ENCODE measurements at places on chromosomes 2 and 18.

GRCh38 chr2:173500953-173501352 lies 146.3 kb downstream of the CDCA7 start:
- DNase-seq, result no peak

DNA sequence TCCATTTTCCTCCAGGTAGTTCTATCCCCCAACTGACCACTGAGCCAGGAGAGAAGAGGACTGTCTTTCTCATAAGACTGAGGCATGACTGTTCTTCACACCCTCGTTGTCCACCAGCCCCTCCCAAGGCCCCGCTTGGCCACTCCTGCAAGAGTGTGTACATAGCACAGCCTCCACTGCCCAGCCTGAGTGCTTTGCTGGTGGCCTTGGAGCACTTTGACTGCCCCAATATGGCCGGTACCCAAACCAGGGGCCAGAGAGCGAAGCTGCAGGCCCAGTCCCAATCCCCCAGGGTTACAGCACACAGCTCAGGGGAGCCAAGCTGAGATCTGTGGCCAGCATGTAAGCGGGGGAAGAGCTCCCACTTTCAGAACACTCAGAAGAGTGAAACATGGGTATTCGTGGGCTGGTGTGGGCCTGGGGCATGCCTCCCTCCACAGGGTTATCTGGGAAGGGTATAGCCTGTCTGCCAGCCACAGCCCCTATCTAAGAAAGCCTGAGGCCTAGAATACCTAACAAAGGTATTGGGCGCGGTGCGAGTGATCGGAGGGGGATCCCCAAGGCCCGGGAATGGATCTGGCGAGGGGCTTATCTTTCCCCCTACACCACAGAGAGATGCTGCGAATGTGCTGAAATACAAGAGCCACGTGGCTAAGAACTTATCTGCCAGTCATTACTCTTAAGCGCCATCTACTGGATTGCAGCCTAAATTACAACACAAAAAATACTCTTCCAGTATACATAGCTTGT lies 163.8 kb downstream of the WDPCP start:
- DNase-seq, result peak; percentile 32

GRCh38 chr18:46702471-46702870 lies 45.5 kb upstream of the LOXHD1 start:
- DNase-seq, result no peak

GRCh38 chr2:99827296-99827999 lies 314.9 kb downstream of the AFF3 start:
- no peak for DNase-seq

DNA sequence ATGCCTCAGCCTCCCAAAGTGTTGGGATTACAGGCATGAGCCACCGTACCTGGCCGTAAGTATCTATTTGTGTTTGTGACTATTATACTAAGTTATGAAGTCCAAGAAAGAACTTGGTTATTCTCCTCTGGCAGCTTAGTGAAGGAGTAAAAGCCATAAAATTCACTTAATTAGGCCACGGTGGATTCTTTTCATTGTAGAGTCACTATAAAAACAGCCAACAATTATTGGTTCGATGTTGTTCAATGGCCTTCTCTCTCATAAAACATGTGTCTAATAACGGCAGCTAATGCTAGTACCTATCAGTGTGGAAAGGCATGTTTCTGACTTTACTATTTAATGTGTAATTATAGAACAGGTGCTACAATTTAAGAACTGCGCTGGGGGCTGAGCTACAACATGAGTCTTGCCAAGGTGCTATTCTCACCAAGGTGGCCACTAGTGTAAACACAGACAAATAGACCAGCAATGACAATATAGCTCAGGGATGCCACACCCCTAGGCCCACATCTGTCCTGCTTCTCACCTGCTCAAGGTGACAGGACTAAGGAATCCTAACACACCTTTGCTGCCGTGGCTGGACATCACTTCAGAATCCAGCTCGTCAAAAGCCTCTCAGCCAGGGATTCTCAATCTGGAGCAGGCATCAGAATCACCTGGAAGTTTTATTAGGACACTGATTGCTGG lies 17.2 kb downstream of the ATP8B1 start:
- DNase-seq, result no peak

- DNase-seq, result no peak
Measured at GRCh38 chr18:2606335-2606734, 35.0 kb downstream of the NDC80 start.

GRCh38 chr2:167114018-167114417 lies 225.7 kb downstream of the XIRP2 start:
- no peak for DNase-seq

- DNase-seq, result no peak
Measured at GRCh38 chr2:46305187-46305586, 8.0 kb downstream of the EPAS1 start.

DNA sequence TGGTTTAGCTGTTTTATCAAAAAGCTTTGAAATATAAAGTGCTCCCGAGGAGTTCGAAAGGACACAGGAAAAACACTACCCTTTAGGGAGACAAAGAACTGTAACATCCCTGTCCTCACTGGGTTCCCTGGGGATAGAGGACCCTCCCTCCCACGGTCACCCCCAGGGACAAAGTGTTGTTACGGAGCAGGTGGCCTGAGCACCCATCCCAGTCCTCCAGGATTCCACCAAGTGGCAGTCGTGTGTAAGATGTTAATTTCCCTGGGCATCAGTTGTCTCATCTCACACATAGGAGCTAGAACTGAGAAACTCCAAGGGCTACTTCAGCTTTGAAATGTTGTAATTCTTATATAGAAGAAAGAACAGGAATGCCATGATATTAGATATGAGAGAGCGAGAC lies 137.7 kb downstream of the ALK start:
- DNase-seq, result no peak

DNA sequence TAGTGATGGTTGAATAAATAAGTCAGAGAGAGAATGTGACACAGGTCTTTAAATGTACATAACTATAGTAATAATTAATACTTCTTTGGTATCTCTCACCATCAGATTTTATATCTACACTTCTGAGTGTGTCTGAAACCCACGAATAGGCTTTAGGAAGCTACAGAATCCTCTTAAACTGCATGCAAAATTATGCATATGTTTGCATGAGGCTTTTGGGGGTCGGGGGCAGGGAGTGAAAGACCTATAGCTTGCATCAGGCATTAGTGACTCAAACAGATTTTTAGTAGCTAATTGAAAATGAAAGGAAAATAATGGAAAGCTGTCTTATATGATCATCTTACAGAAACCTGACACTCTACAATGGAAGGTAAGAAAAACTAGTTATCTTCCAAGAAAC lies 14.9 kb downstream of the LRPPRC start:
- no peak for DNase-seq

DNA sequence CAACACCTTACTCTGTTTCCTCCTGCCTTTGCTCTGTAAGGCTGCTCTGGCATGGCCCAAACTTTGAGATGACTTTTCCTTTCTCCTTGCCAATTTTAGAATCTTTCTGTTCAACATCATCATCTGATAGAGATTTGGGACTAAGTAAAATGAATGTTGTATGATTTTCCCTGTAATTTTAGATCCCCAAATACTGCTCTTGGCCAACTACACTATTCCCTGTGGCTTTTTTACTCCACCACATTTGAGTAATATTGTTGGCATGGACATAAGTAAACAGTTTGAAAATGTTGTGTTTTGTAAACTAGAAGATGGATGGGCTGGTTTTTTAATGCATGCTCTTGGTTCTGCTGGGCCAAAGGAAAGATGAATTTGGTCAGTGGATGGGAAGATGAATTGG lies 12.1 kb downstream of the LTBP1 start:
- no peak for DNase-seq

GRCh38 chr2:26901326-26902183 lies 53.6 kb downstream of the DPYSL5 start:
- DNase-seq, result no peak

- DNase-seq, result peak; percentile 36
Measured at GRCh38 chr2:68487773-68488355, 20.5 kb downstream of the APLF start.

- no peak for DNase-seq
Measured at GRCh38 chr2:60391649-60392375, 161.6 kb downstream of the BCL11A start.

DNA sequence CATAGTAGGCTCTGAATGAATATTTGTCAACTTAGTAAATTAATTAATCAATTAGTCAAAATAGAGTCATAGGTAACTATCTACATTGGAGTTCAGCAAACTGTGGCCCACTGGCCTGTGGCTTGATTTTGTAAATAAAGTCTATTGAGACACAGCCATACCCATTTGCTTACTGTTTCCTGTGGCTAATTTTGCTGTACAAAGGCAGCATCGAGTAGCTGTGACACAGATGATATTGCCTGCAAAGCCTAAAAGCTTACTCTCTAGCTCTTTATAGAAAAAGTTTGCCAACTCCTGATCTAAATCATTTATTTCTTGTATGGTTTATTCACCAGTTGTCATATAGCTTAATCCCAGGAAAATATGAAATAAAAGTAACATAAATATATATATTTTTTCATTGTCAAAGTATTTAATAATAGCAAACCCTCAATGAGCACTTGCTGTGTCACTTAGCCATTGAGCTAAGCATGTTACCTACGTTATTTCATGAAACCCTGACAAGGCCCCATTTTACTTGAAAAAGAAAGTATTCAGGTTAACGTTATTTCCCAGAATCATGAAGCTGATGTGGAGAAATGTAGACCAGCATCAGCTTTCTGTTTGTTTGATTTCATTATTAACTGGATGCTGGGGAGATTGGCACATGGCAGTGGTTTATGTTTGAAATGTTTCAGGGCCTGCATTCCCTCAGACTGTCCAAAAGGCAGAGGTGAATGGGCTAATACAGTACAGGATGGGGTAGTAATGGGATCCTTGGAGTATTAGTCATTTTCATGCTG lies 69.6 kb downstream of the ICOS start:
- DNase-seq, result no peak

DNA sequence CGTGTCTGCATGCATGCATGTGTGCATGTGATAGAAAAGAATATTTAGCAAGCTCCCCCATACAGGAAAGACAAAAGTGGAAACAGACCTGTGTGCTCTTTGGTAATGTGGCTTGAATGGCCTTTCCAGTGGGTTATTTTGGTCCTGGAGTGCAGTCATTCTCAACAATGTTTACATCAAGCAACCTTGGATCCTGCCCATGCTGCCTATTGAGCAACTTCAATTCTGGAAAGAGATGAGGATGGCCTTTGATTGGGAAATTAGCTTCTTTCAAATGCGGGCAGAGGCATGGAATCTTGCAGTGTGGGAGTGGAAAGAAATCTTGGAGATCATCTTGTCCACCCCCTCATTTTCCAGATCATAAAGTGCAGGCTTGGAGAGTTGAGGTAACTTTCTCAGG lies 87.2 kb upstream of the SMAD2 start:
- no peak for DNase-seq

DNA sequence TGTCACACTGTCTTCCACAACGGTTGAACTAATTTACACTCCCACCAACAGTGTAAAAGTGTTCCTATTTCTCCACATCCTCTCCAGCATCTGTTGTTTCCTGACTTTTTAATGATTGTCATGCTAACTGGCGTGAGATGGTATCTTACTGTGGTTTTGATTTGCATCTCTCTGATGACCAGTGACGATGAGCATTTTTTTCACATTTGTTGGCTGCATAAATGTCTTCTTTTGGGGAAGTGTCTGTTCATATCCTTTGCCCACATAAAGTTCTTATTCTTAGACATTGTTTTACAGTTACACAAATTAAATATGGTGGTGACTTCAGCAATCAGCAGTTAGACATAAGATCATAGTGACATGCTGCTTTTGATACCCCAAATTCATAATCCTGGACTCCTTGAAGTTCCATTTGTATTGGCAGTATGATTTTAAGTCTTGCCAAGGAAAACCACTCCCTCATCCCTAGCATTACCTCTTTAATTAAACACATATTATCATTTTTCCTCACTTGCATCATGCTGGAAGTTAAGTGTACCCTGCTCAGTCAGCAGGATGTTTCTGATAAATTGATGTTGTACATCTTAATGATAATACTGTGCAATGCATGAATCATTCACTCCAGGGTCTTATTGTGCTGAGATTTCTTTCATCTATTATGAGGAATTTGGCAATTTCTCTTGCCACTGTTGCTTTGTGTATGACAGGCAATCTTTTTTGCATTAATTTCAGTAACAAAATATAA lies 67.6 kb upstream of the STAT1 start:
- DNase-seq, result no peak

- no peak for DNase-seq
Measured at GRCh38 chr2:86499326-86499725, 58.2 kb downstream of the KDM3A start.

- no peak for DNase-seq
Measured at GRCh38 chr18:13070460-13070859, 79.3 kb downstream of the CEP192 start.

GRCh38 chr2:10080536-10081304 lies 509 bp upstream of the CYS1 start:
- DNase-seq, result peak; percentile 78

GRCh38 chr2:40433736-40434135 lies 18.2 kb downstream of the SLC8A1 start:
- no peak for DNase-seq

GRCh38 chr2:65053199-65053598 lies 3.0 kb upstream of the CEP68 start:
- peak; percentile 81 for DNase-seq

DNA sequence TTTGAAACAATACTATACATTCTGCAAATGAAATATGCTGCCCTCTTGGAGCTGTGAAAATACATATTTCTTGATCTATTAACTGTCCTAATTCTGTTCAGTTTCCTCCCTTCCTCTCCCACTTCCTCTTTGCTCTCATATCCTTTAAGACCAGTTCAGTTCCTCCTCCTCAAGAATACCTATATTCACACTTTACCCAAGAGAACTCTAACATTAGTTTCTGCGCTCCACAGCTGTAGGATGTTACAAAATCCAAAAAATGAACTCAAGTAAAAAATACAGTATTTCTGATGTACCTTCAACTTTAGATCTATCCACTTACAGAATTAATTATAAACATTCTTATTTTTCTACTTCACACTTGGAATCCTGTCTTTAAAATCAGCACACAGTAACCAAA lies 5.4 kb downstream of the ITSN2 start:
- no peak for DNase-seq

DNA sequence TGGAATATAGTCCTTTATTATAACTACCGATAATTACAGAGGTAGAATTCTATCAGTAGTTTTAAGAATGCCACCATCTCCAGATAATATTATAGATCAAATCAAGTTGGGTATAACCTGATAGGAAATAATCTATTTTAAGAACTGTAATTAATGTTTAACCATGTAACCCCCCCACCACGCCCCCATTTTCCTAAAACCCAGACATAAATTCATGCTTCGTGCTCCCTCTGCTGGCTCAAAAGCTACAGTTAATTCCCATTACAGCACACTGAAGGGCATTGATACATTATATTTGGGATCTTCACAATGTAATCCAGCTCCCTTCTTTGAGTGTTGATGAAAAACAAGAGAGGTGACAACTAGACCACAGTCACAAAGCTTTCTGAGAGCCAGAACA lies 228.0 kb upstream of the SMAD7 start:
- DNase-seq, result no peak

GRCh38 chr2:64065516-64065915 lies 46.3 kb upstream of the VPS54 start:
- no peak for DNase-seq

DNA sequence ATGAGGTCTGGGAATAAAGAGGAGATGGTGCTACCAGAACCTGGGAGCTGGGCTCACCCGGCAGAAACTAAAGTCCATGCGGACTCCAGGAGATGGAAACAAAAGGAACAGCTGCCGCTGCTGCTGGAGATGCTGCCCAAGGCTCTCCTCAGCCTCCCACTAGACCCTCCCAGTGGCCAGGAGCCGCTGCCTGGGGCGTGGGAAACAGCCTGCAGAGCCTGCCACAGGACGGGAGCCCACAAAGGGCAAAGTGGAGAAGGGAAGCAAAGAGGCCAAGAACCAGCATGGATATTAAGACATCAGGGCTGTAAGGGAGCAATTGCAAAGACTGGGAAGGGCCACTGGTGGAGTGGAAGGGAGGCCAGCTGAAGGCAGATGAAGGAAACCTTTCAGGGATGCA lies 179.6 kb downstream of the NCK2 start:
- DNase-seq, result no peak

Data from GM13977 (cell line).